ENCODE measurements at places on chromosomes 6 and 20. TPM values are rescaled to one million over a fixed set of nuclear protein-coding genes. Genes with fewer than 3 reads are reported as not detected.

The EPPIN gene
- total RNA-seq, result not detected

The SYNDIG1 gene
- 26.1 TPM for total RNA-seq

The DEF6 gene
- total RNA-seq, result 2.4 TPM

The TGIF2 gene
- total RNA-seq, result 4.9 TPM

The B4GALT5 gene
- 62.0 TPM for total RNA-seq

The GLP1R gene
- total RNA-seq, result 0.41 TPM

The SLC22A2 gene
- total RNA-seq, result 0.82 TPM

The ANGPT4 gene
- total RNA-seq, result not detected

The SLC44A4 gene
- total RNA-seq, result not detected

DNA sequence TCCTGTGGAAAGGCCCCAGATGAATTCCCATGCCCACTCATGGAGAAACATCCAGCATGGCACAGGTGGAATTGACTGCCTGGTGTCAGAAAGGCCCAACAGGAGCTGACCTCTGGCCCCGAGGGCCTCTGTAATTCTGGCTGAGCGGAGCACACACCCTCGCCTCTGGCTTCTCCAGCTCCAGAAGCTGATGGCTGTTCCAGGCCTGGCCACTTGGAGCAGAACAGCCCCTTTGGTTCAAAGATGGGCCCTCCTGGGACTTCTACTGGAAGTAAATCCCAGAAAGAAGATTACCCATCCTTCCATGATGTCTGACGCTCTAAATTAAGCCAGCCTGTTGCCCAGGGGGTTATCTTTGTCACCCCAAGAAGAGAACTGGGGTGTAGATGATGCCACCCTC, 275.1 kb upstream of the CDH4 start:
- no peak for DNase-seq

GRCh38 chr6:38603966-38604365, 35.8 kb downstream of the BTBD9 start:
- no peak for DNase-seq

- no peak for DNase-seq
These were observed 61.2 kb downstream of the C6orf52 start for GRCh38 chr6:10633216-10633615.

- no peak for DNase-seq
These were observed 7.9 kb upstream of the MCHR2 start for GRCh38 chr6:100001915-100002388.

DNA sequence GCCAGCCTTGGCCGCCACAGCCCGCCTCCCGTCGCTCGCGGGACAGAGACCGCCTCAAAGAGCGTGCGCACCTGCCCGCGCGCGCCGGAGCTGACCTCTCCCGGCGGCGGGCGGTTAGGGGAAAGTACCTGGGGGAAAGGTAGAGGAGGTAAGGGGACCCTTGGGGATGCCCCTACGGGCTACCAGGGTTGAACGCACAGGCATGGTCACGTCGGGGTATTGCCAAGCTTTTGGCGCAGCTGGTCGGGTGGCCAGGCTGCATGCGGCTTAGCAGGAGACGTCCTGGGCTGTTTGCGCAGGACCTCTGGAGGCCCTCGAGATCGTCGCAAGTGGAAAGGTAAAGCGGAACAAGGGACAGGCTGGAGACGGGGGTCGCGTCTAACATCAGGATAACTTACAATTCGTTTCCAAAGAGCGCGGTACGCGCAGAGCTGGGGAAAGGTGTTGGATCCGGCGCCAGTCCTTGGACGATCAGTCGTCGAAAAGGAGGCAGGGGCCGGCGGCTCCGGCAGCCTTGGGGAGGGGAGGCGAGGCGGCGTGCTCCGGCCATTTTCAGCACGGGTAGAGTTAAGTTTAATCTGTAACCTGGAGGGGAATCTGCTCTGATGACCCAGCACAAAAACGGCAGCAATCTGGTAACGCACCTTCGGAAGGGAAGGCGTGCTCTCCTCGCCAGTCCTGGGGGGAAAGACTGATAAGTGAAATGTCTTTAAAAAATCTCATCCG, 9.0 kb downstream of the GNAS-AS1 start:
- DNase-seq, result no peak

DNA sequence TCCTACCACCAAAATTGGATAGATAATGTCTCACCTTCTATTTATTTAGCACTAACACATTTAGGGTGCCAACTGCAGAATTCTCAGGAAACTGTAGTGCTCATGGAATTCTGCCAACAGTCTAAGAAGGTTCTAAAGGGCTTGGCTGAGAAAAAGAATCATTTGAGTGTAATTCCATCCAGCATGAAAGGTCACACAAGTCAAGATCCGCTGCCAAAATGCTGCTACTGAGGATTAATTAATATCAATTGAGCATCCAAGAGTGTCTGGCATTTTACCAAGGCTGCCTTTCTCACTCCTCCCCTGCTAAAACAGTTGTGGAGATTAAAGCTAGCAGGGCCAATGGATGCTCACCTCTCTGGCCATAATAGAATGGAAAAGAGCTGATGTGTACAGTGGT, 112.7 kb downstream of the FHL5 start:
- DNase-seq, result no peak

DNA sequence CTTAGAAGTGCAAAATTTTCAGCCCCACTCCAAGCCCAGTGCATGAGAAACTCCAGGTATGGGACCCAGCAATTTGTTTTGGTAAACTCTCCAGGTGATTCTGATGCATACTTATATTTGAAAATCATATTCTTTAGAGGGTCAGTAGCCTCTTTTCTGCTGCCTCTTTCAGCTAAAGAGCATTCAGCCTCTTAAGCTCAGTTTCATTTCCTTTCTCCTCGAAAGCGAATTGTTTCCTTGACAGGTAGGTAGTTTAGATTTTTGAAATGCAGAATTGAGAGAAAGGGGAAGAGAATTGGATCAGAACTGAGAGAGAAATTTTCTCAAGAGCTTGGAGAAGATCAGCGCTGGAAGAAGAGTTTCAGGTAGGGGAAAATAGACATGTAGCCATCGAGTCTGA, 995.8 kb upstream of the FLRT3 start:
- DNase-seq, result no peak

DNA sequence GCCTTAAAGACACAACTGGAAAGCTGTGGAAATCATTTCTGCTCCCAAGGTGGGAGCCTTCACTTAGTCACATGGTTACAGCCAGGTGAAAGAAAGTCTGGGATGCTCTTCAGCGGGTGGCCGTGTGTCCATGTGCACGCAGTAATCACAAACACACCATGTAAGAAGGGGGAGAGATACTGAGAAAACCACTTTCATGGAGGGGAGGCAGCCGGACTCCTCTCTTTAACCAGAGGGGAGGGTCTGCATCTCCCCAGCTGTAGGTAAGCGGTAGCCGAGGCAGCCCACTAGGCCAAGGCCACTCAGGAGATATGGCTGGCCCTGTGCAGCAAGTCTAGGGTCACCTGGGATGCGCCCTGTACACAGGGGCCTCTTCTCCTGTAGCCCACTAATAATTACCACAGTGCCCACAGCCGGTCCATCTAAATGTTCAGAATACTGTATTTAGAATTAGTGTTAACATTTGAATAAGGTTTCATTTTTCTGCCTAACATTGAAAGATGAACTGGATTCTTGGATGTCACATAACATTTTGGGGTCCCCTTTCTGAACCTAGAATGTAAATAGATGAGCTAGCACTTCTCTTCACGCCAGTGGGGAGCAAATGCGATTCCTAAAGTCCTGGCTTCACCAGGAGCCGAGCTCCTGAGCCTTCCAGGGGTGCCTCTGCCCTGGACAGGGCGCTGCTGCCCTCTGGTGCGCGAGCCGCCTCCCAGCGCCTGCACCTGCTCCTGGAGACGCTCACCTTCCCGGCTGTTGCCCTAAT, 15.9 kb downstream of the GPR31 start:
- peak; percentile 62 for DNase-seq

DNA sequence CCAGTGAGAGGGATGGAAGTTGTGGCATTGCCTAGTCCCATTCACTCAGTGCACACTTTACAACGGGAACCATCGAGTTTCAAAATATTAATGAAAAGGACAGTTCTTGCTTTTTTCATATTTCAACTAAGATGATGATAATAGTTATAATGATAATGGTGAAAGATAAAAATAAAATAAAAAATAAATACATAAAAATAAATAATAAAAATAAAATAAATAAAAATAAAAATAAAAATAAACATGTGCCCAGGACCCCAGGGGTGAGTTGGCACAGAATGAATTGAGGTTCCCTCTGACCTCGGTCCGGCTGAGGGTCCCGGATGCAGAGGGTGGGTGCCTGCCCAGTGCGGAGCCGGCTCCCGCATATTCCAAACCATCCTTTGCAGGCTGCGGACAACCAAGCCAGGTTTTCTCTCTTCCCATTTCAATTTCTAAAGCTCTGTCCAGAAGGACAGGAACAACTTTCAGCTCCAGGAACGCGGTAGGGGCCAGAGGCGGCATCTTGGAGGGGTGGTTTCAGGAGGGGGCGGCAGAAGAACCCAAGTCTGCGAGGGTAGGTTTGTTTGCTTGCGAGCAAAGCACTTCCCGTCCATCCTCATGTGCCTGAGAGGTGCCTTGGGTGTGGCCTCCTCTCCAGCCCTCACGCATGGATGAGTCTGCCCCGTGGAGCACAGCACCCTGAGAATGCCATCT, 236.8 kb downstream of the DLL1 start:
- DNase-seq, result no peak

DNA sequence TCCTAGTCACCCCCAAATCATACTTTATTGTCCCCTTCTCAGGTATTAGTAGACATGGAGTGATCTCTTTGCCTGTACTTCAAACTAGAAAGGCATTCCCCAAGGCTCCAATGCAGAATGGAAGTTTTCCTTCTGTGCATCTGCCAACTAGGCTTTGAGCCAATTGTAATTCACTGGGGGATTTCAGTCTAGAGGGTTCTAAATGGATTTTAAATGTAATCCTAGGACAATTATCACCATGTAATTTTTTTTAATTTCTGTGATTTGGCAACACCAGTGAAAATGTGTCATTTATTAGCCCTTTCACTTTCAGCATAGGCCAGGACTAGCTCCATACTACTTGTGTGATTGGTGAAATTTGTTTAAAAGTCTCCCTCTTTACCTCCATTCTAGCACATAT, 557.6 kb upstream of the MARCKS start:
- DNase-seq, result no peak

DNA sequence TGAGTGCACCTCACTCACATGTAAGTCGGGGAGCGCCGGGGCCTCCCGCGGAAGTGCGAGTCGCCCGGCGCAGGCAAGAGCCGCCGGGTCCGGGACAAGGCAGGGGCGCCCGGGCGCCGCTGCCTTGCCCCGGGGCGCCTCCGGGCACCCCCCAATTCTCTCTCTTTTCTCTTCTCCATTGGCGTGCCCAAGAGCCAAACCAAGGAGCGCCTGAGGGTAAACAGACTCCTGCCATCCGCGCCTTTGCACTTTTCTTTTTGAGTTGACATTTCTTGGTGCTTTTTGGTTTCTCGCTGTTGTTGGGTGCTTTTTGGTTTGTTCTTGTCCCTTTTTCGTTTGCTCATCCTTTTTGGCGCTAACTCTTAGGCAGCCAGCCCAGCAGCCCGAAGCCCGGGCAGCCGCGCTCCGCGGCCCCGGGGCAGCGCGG, 36.8 kb downstream of the GNAS start:
- DNase-seq, result no peak

DNA sequence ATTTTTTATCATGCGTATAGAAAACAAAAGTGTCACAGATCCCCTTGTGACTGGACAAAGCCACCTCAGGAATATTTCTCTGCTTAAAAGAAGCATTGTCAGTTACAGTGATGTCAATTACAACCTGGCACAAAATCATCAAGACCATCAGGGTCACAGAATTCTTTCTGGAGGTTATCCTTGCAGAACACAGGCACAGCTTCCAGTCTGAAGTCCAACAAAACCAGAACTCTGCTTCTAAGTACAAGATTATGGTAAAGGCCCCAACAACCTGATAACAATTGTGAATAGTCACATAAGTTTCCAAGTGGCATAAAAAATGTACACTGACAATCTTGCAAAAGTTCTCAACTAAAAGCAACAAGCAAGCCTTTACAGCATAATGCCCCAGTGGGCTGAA, 21.0 kb downstream of the PLAGL2 start:
- DNase-seq, result no peak

DNA sequence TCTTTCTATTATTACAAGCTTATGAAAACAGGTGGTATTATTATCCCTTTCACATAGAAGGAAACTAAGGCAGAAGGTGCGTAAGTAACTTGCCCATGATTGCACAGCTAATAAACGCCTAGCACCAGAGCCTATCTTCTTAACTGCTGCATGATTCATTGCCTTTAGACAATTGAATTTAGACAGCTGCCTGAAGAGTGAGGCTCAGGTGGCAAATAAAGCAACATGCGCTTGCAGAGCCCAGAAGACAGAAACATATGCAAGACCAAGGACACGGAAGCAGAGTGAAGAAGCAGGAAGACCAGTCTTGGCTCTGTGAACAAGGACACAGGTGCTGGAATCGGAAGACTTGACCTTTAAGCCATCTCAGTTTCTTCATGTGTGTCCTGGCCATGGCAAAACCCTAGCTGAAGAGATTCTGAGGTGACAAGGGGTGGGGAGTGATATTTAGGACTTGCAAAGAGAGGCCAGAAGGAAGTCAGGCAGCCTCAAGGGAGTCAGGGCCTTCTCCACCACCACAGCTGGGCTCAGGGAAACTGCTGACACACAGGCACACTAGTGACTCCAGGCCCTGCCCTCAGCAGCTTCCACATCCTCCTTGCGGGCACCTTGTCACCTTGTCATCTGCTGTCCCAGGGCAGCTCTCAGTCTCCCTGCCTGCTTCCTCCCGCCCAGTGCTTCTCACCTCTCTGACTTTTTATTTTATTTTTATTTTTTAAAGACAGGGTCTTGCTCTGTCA, 91.7 kb upstream of the SLC22A16 start:
- DNase-seq, result no peak
